ENCODE measurements at places on chromosomes 3 and 15.

DNA sequence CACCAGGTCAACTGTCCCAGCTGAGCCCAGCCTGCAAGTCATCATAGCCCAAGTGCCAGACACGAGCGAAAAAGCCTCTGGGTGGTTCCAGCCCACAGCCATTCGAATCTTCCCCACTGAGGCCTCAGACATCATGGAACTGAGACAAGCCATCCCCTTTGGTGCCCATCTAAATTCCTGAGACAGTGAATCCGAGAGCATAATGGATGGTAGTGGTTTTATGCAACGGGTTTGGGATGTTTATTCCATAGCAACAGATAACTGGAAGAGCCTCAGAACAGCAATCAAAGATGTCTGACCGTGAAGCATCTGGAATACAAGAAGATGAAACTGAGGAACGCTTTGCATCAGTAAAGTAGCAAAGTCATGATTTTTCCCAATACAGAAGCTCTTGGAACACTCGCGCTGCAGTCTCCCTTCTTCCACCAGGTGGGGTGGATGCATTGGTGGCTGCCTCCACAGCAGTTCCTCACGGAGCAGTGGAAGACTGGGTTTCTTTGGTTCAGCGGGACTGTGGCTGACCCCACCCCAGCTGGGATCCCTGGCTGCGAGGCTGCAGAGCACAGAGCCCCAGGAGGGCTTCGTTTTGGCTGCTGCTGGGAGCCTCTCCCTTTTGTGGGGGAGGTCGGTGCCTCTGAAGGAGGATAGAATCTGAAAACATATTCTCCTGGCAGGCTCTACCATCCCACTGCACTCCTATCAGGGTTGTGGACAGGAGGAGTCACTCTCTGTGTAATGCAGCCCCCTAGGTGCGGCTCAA, 26.4 kb upstream of the PDE8A start:
- DNase-seq, result peak; percentile 56

- no peak for DNase-seq
These were observed 81.2 kb downstream of the SCAPER start for GRCh38 chr15:76823890-76824289.

GRCh38 chr3:12948371-12948770, 107.0 kb upstream of the RPL32 start:
- no peak for DNase-seq

DNA sequence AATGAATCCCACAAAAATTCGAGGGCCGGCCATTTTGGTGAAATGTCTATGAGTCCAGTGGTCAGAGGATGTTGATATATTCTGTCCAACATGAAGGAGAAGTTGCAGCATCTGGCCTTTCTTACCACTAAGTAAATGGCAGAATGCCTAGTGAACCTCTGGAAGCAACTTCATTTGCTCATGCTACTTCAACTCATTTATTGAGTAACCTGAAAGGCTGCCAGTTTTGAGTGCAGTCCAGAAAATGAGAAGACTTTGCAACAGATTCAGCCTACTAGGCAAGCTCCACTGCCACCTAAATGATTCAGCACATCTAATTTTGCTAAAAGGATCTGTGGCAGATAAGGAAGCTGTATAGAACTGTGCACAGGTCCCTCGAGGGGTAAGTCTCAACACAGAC, 265.0 kb downstream of the OPA1 start:
- DNase-seq, result no peak

DNA sequence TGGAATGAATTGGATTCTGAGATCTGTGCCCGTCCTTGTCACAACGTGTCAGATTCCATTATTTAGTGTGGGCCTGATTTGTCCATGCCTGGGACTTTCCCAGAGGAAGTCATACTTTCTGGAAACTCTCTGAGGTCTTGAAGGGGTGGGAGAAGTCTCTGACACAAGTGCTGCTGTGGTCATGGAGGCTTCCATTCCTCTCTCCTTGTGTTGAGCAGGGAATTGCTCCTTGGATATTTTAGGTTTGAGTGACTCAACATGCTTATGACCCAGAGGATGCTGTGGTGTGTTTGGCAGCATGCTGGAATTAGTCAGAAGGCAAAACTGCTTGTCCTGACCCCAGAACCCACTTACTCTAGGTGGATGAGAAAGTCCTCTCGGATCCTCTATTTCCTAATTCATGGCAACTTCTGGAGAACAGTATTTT, 132.1 kb downstream of the LPP start:
- no peak for DNase-seq

DNA sequence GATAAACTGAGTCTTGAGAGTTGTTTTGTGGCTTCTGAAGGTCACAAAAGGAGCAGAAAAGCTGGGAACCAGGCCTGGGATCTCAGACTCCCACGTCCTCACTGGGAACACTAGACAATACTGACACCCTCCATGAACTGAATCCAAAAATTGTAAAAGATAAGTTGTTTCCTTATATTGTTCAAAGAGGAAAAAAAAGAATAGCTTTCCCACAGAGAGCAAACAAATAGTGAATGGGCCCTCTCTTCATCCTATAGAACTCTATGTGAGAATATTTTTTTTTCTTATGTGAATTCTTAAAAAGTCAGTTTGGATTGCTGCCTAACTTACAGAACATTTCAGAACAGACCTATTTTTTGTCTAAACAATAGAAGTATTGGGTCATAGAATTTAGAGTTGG, 203.5 kb downstream of the MECOM start:
- DNase-seq, result no peak

Data from GM12865 (cell line).